NCI-H2081 treated with DMSO at 0.1 percent for 48 hours (cell line): ENCODE measurements at places on chromosomes 4 and X.

- no peak for DNase-seq
Observed at GRCh38 chr4:2411786-2412510, 6.5 kb downstream of the ZFYVE28 start.

DNA sequence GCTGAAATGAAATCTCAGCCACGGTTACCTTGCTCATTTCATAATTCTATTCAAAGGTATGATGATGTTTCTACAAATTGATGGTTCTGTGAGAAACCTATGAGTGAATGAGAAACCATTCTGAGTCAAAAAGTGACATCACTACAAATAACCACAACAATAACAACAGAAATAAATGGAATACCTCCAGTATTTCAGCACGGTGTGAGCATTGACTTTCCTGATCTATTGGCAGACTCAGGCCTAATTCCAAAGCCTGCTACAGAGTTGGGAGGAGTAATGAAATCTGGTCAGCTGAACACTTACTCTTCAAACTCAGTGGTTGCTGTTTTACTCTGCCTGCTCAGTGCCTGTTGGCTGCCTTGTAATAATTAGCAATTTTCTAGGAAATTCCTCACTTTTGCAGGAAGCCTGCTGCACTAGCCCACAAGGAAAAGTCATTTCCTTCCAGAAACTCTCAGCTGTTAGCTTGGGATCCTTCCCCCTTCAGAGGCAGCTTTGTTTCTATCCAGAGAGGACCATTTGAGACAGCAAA is 18.8 kb upstream of the SYNPO2 start:
- DNase-seq = no peak

DNA sequence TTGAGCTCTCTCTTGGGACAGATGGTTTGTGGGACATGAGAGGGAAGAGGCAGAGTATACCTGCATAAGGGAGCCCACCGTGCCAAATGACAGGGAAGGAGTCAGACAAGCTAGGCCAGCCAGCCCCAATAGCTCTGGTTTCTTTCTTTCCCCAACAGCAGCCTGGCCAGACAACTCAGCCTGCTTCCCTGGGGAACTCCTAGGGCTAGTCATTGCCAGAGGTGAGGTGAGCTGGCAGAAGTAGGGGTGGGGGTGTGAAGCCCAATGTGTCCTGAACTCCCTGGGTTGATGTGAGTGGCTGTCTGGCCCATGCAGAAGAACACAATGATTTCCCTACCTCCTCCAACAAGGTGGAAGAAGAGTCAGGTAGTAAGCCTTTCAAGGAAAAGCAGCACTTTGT is 135.5 kb downstream of the AMMECR1 start:
- DNase-seq = no peak

DNA sequence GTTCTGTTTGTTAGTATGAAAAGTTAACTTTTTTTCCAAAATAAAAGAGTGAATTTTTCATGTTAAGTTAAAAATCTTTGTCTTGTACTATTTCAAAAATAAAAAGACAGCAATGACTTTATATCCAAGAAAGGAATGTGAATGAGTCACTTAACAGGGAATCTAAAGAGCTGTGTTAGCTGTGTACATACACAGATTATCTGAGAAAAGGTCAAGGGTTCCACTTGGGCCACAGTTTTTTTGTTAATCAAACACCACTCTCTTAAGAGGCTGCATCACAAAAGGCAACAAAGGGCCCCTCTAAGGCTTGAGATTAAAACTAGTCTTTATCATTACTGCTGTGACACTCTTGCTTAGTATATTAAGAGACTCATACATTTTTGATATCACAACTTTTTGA is 82.1 kb downstream of the FIP1L1 start:
- no peak for DNase-seq

GRCh38 chr4:61638591-61638990 is 438.5 kb downstream of the ADGRL3 start:
- no peak for DNase-seq
